Activated CD4-positive, CD25-positive, alpha-beta regulatory T cell treated with anti-CD3 and anti-CD28 coated beads, Interleukin-2, amount 50 U/mL, for 24 hours (primary cell): ENCODE measurements at places on chromosomes 5 and 9.

DNA sequence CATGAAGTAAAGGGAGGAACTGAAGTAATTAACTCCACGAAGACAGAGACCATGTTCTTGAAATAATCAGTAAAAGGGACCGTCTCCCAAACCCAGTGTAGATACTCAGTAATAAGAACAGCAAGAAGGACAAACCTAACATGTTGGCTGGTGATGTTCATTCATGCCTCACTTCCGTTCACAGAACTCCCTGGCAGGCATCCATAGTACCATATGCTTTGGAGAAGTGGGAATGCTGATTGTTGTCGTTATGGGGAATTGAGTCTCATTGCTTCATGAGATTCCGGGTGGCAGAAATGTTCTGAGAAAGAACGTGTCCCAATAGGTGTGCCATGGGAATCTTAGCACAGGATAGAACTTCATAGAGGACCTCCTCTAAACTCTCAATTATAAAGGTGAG, 452.3 kb downstream of the ZSWIM6 start:
- ATAC-seq = no peak

DNA sequence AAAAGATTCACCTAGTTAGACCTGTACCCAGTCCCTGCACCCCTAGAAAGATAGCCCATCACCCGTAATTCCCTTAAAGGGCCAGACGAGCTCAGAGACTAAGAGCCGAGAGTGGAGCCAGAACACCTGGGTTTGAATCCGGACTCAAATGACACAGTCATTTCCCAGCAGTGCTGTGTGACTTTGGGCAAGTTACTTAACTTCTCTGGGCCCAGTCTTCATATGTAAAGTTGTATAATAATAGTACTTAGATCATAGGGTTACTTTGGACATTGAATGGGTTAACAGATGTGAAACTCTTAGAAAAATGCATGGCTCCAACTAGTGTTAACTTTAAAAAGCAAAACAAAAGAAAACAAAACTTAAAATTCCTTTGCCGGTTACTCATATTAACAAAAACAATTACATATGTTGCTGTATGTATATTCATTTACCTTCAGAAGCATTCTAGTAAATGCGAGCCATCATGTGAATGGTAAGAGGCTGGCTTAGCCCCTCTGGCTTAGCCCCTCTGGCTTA, 40.4 kb upstream of the RASGRF2 start:
- no peak for ATAC-seq

DNA sequence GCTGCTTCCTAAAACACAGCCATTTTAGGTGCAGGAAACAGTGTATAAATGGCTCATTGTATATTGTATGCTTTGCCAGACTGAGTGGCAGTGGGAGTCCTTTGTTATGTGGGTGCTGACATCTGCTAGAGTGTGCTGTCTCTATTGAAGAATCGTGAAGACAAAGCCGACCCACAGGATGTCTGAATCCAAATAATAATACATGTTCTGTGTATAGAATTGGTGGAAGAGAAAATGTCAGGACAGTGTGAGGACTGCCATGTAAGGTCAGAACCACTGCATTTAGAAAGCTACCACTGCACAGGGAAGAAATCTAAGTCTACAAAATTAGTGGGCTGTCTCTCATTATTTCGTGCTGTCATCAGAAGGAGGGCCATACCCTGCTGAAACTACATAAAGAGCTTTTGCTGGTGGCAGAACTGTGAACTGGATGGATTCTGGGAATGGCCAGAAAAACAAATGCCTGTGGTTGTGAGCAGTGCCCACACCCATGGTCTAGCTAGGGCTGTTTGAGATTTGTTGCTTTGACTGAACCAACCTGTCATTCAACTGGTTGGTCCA, 2.5 kb downstream of the IL7R start:
- ATAC-seq = no peak

- no peak for ATAC-seq
Observed at GRCh38 chr9:92141144-92142129, 26.2 kb upstream of the SPTLC1 start.

GRCh38 chr9:73264631-73265030, 113.0 kb downstream of the ANXA1 start:
- ATAC-seq = no peak

DNA sequence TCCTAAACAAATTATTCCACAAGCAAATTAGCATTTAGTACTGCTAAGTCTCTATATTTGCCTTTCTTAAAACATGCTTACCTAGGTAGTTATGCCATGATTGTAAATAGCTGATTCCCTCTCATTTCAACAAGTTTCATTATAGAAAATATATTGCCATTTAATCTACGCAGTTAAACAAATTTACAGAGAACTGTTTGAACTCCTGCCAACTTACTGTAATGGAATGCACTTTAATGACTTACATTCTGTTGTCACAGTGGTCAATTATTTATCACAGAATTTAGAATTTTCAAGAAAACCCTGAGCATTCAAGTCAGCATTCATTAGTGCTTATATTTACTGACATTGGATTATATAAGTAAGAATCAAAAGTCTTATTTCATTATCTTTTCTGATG, 19.6 kb downstream of the SLC38A9 start:
- no peak for ATAC-seq

GRCh38 chr5:41356786-41357185, 143.5 kb upstream of the C6 start:
- ATAC-seq = no peak

- ATAC-seq = no peak
Observed at GRCh38 chr5:139763930-139764791, 31.4 kb upstream of the PSD2 start.

DNA sequence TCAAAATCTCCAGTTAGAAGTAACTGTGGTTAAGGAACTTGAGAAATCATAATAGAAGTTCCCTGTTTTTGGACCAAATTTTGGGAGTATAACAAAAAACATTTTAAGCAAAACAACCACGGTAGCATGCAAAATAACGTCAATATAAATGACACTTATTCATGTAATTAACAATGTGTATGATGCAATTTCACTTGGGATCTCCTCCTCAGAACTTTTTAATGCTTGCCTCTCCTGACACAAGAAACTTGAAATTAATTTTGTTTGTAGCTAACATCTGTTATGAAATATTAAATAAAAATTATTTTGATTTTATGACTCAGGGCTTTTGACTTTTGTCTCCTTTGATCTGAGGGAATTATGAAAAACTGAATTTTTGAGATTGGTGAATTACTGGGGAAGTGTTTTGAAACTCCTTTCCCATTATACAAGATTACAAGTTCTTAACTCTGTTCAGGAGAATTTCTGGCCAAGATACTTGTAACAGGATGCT, 149.7 kb downstream of the ATP10B start:
- no peak for ATAC-seq

DNA sequence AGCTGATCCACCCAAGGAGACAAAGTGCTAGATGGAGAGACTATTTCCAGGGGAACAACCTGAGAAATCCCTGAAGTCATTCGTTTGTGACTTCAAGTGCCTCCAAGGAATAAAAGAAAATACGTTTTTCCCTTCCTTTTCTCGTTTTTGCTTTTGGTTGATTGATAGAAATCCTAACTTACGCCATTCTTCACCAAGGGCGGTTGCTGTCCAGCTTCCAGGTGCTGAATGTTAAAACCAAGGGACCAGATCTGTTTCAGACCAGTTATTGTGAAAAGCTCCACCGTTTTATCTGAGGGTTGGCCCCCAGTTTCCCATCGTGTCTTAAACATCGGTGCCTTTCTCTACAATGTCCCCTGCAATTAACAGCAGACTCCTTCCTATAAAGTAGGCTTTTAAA, 600.7 kb upstream of the SGCD start:
- no peak for ATAC-seq

DNA sequence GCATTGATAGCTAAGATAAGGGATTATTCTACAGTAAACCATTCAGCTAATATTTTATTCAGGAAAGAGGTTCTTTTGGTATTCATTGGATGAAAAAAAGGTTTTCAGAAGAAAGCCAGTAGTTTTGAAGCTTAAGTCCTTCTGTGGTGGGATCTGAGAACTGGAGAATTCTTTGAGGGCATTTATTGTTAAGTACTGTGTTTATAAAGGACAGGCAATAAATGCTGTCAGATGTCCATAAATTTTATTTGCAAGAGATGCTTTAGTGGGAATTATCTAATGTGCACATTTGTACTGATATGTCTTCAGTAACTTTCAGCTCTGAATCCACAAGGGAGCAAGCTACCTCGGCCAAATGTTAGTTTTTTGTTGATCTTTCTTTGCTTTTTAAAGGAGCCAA, 321.3 kb downstream of the MARCHF11 start:
- no peak for ATAC-seq

- ATAC-seq = no peak
Observed at GRCh38 chr9:16363073-16363781, 507.2 kb downstream of the BNC2 start.

DNA sequence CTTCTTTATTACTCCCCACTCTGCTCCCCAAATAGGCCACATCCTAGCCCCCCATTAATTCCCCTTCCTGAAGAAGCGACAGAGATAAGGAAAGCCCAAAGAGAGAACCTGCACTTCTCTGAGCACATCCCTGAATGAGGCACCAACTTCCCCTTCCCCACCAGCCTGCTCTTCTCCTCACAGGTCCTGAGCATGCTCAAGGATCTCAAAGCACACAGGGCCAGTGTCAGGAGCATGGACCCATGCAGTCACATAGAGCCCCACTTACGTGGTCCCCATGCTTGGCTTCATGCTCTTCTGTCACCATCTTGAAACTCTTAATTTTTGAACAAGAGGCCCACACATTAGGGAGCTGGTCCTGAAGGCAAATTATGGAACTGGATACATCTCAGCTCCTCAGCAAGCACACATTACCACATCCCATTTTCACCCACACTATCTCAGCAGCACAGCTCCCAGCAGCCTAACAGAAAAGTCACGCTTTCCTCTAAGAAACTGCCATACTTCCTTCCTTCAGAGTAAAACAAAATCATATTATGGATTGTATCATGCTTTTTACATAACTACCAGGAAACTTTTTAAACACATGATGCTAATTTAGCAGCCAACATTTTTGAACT, 99.8 kb downstream of the NFIB start:
- no peak for ATAC-seq

DNA sequence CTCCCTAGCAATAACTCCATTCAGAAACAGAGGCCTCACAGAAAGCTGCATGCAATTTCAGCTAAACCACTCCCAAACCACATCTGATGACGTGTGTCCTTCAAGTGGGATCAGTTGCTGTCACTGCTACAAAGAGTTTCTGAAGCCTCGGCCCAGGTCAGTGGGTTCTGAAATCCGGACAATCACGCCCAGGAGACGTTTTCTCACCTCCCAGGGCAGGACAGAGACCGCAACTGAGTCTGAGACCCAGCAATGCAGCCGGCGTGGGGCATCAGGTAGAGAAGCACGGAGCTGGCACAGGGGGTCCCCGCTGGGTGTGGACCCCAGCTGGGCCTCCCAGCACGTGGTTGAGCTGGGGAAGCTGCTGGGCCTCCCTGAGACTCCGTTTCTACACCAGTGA, 2.6 kb upstream of the UBE2QL1 start:
- ATAC-seq = no peak

DNA sequence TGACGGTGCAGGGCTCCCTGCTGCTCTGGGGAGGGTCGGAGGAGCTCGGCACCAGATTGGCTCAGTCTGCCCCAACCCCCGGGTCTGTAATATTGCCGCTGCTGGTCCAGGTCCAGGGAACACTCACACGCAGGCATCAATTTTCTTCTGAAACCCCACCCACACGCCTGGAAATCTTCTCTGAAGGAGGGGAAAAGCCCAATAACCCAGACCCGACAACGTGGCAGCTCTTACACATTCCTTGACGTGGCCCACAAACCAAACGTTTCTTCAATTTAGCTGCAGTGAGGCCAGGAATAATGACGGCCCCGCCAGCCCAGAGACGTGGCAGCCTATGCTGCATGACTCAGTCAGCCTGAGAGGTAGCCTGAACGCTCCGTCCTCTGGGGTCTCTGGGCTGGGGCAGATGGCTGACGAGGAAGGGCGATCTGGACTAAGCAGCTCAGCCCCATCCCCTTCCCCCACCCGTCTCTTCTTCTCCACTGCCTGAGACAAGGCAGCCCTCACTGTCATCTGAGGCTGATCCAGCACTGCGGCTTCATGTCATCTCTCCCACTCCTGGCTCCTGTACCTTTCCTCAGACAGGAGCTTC, 9.9 kb upstream of the SPARC start:
- no peak for ATAC-seq

GRCh38 chr9:19493174-19493811, 84.5 kb downstream of the ACER2 start:
- ATAC-seq = no peak

DNA sequence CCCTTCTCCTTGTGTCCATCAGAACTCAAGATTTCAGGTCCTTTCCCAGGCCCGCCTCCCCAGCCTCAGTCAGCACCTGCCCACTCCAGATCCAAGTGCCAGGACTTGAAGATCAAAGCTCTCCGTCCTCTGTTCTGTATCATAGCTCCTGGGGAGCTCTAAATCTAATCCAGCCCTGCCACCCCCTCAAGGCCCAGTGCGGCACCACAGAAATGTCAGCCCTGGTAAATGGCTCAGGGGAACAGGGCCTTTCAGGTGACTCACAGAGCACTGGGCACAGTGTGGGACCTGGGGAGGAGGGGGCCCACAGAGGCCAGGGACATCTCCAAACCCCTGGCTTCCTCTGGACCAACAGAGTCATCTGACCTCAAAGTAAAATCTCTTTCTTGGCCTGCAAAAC, 6.0 kb downstream of the CSF2 start:
- no peak for ATAC-seq

DNA sequence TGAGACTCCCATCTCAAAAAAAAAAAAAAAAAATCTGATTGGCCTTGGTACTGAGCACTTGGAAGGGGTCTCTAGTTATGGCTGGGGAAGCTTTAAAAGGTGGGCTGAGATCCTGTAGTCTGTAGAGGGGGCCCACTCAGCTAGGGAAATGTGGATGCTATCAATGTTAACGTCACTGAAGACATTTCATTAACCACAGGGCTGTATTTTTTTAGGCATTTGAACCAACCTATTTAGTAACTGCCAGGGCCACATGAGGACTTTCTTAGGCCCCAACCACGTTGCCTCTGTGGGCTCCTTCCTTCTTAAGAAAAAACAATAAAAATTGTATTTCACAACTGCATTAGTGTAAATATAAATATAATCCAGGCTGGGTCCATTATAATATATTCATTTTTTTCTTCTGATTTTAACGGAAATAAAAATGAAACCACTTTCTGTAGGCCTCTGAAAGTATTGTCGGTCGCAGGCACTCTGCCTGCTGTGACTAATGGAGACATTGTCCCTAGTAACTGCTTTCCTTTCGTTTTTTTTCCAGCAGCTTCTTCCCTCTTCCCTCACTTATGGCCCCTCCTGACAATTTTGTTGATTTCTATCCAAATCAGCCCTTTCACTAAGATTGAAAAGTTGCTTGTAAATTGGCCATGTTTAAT, 71.6 kb downstream of the GCNT1 start:
- no peak for ATAC-seq

- no peak for ATAC-seq
Observed at GRCh38 chr5:163463063-163463435, 2.6 kb downstream of the HMMR start.

- ATAC-seq = no peak
Observed at GRCh38 chr5:50704730-50705129, 38.3 kb downstream of the PARP8 start.

- no peak for ATAC-seq
Observed at GRCh38 chr5:73902327-73903051, 276.5 kb downstream of the ARHGEF28 start.
